ENCODE measurements at places on chromosomes 13 and 19.
A peak's percentile ranks its signal among the peaks of the same experiment; 100 is the strongest.

DNA sequence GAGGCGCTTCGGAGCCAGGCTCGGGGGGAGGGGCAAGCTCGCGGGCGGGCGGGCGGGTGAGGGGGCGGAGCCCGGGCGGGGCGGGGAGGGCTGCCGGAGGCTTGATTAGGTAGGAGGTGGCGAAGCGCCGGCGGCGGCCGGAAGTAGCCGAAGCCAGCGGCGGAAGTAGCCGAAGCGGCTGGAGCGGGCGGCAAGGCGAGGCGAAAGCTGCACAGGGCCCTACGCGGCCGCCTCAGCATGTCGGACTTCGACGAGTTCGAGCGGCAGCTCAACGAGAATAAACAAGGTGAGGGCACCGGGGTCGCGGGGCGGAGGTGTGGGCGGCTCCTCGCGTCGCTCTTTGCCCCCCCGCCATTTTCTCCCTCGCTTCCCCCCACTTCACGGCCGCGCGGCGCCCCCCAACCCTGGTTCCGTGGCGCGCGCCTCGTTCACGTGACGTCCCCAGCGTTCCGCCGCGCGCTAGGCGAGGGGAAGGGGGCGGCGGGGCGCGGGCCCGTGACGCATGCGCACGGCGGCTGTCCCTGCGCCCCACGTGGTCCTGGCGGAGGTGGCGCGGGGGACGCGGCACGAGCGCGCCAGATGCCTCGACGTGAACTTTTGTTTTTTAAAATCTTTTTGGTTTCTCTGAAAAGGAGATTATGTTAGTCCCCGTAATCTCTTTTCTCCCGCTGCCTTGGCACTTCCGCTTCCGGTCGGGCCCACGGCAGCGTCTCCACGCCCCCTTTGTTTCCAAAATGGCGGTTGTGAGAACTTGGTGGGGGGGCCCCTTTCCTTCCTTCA lies at the start of gene U2AF2:
TSS of gene U2AF2 (plus strand) at position 168 of the 780 bp plus-strand sequence. CDS start at position 238, 70 bp downstream.
- peak; percentile 93 for DNase-seq

GRCh38 chr13:91664039-91664438 lies 265.6 kb downstream of the GPC5 start:
- DNase-seq: no peak

GRCh38 chr19:21850656-21851255 lies 14.8 kb upstream of the ZNF43 start:
- no peak for DNase-seq

GRCh38 chr13:87661471-87661870 lies 9.7 kb upstream of the SLITRK5 start:
- DNase-seq: peak; percentile 35

GRCh38 chr19:5664515-5664914 lies 15.8 kb downstream of the MICOS13 start:
- no peak for DNase-seq

DNA sequence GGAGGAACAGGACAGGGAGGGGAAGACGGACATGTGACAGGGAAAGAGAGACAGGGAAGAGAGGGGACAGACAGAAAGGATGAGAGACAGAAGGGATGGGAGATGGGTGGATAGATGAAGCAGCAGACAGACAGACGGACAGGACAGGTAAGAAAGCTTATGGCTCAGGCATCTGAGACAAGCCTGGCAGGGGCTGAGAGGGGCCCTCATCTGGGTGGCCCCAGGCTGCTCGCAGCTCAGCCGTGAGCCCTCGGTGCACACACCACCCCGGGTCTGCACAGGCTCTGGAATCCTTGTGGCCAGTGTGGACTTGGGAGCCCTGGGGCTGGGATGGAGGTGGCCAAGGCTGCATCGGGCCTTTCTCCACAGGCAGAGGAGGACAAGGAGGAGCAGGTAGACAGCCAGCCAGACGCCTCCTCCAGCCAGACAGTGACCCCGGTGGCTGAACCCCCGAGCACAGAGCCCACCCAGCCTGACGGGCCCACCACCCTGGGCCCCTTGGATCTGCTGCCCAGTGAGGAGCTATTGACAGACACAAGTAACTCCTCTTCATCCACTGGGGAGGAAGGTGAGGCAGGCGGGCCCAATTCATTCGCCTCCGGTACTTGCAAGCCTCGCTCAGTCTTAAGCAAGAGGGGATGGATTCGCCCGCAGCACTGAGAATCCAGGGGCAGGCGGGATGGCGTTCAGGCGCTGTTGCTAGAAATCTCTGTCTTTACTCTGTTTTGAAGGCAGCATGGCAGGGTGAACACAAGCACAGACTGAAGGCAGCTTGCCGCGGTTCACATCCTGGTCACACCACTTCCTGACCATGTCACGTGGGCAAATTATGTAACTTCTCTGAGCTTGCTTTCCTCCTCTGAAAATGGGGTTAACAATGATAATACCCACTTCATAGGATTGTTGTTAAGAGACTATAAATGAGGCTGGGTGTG lies 14.0 kb downstream of the GRAMD1A start:
- no peak for DNase-seq

DNA sequence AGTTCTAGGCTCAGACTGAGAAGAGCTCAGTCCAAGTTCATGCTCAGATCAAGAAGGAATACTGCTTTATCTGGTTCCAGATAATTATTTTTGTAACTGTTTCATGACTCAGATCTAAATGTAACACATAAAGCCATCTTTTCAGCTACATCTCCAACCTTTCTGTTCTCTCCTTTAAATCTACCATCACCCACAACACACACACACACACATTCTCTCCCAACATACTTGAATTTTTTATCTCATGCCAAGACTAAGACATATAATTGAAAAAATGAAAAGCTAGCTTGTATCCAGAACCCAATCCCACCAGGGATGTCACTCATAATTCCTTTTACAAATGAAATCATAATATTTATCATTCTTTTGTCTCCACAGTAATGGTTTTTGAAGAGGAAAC lies 7.6 kb downstream of the KATNAL1 start:
- DNase-seq: peak; percentile 85

DNA sequence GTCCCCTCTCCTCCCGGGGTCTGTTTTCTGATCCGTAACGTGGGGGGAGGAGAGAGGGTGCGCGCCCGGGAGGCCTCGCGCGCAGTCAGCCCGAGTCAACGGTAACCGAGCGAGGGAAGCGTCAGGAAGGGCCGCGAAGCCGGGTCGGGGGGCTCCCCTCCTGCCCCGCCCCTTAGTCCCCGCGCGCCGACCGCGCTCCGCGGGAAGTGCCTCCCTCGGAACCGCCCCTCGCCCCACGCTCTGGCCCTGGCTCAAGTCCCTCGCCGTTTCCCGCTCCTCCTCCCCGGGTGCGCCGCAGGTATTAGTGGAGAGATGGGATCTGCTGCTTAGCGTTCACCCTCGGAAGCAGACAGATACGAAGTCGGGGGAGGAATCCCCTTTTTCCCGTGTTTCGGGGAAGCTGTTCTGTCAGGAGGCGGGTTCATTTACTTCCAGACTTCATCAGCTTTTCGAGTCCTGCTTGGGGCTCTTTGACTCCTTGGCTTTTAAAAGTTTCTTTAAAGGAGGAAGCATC lies 770 bp downstream of the HNRNPM start:
- DNase-seq: peak; percentile 17

DNA sequence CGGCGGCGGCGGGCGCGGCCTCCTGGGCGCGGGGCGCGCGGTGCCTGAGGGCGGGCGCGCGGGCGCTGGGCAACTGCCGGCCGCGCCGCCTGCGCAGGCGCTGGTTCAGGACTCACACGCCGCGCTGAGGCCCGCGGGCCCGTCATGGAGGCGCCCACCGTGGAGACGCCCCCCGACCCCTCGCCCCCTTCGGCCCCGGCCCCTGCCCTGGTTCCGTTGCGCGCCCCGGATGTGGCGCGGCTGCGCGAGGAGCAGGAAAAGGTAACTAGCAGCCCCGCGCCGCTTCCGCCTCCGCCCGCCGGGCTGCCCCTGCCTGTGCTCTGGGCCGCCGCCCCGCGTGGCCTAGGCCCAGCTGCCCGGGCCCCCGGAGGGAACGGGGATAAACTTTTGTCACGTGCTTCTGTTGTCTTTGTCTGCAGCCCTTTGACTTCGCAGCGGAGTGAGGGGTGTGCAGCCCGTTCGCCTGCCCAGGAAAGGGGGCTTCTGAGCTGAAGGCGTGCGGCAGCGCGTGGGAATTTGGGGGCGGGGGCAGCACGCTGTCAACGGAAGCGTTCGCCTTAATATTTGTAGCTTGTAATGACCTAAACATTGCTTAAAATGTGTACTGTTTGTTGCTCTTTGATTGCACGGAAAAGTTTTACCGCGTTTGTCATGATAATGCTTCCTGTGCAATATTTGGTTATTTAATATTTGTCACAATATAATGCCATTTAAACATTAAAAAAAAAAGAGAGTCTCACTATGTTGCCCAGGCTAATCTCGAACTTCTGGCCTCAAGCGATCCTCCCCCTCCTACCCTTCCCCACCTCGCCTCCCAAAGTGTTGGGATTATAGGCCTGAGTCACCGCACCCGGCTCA lies 594 bp downstream of the URI1 start:
- DNase-seq: peak; percentile 43

DNA sequence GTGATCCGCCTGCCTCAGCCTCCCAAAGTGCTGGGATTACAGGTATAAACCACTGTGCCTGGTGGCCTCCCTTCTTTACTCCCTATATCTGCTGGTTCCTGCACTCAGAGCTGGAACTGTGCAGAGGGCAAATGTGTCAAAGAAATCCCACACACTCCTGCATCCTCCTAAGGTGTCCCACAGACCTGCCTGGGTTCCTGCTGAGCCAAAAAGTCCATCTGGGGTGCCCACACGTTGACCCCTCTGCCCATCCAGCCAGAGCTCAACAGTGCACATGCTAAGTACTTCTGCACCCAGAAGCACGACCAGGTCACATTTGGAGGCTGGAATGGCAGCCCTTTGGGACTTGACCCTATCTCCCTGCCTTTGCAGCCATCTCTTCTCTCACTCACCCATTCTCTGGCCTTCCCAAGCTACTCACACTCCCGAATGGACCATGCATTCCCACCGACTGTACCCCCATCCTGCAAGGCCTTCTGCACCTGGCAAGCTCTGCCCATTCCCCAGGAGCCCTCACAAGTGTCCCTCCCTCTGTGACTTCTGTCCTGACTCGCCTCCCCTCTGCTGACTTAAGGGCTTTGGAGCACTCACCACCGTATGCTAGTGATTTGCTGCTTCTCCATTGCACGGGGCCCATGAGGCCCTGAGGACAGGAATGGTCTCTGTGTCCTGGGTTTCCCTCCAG lies 152.1 kb downstream of the KCTD15 start:
- DNase-seq: no peak

- DNase-seq: no peak
These were observed 9.4 kb upstream of the TLE6 start for GRCh38 chr19:2967972-2968371.

GRCh38 chr13:112734696-112735547 lies 45.1 kb downstream of the ATP11A start:
- peak; percentile 51 for DNase-seq
